GM23248 (cell line): ENCODE measurements at places on chromosomes 16 and 17. TPM values are rescaled to one million over a fixed set of nuclear protein-coding genes. Genes with fewer than 3 reads are reported as not detected.

The CCL4 gene
- total RNA-seq: not detected in 2 replicates

The PSMB3 gene
- total RNA-seq: 149 and 227 TPM in 2 replicates

The MYH8 gene
- total RNA-seq: not detected in 2 replicates

The KRT32 gene
- total RNA-seq: not detected in 2 replicates

The CLDN7 gene
- 4.5 and 5.4 TPM in 2 replicates for total RNA-seq

The TBC1D3B gene
- not detected in 2 replicates for total RNA-seq

The DCAF7 gene
- total RNA-seq: 21.2 and 21.6 TPM in 2 replicates

The LITAFD gene
- total RNA-seq: not detected in 2 replicates

The DNASE1L2 gene
- total RNA-seq: 0.13 TPM in 1 of 2 replicates, not detected in the other

The MT1H gene
- total RNA-seq: not detected in 2 replicates

The PRSS8 gene
- total RNA-seq: not detected in 2 replicates

The GLP2R gene
- 0.38 TPM in 1 of 2 replicates, not detected in the other for total RNA-seq

The TEX14 gene
- total RNA-seq: not detected in 2 replicates

The OTOP3 gene
- not detected in 2 replicates for total RNA-seq

The IRX5 gene
- 13.9 and 20.6 TPM in 2 replicates for total RNA-seq

The PROCA1 gene
- 0.65 TPM in 1 of 2 replicates, not detected in the other for total RNA-seq

The GNGT2 gene
- not detected in 2 replicates for total RNA-seq

The KRTAP4-3 gene
- not detected in 2 replicates for total RNA-seq

The NPIPB2 gene
- total RNA-seq: 0.65 TPM in 1 of 2 replicates, not detected in the other

The B9D1 gene
- 14.9 and 15.5 TPM in 2 replicates for total RNA-seq

The CEMP1 gene
- total RNA-seq: not detected in 2 replicates

The MTHFSD gene
- total RNA-seq: 12.9 and 14.0 TPM in 2 replicates

The GNG13 gene
- total RNA-seq: not detected in 2 replicates

The SLC35G3 gene
- not detected in 2 replicates for total RNA-seq

The EMP2 gene
- total RNA-seq: 23.0 and 26.0 TPM in 2 replicates

The CA4 gene
- total RNA-seq: not detected in 2 replicates

The CYLD gene
- 32.6 and 46.5 TPM in 2 replicates for total RNA-seq

The RAC3 gene
- total RNA-seq: 5.4 and 7.9 TPM in 2 replicates

The CDRT15L2 gene
- not detected in 2 replicates for total RNA-seq

The GRAPL gene
- not detected in 2 replicates for total RNA-seq

The MYH4 gene
- total RNA-seq: not detected in 2 replicates

The KCNH6 gene
- not detected in 2 replicates for total RNA-seq

The SOCS7 gene
- total RNA-seq: 6.8 and 9.9 TPM in 2 replicates

The FAM171A2 gene
- total RNA-seq: 4.6 and 4.8 TPM in 2 replicates

The SLFN14 gene
- not detected in 2 replicates for total RNA-seq

The VAT1L gene
- 6.2 and 7.1 TPM in 2 replicates for total RNA-seq

The CTRB1 gene
- not detected in 2 replicates for total RNA-seq

The DNAH3 gene
- total RNA-seq: not detected in 2 replicates

The PIK3R6 gene
- under 0.01 and 0.43 TPM in 2 replicates for total RNA-seq

The IRF8 gene
- not detected in 2 replicates for total RNA-seq

The AOC3 gene
- 0.13 TPM in 1 of 2 replicates, not detected in the other for total RNA-seq

The SBK1 gene
- not detected in 2 replicates for total RNA-seq

The CCL2 gene
- total RNA-seq: 28.3 and 33.1 TPM in 2 replicates

The MT4 gene
- not detected in 2 replicates for total RNA-seq

The PRSS22 gene
- total RNA-seq: not detected in 2 replicates

The VPS35 gene
- 182 and 213 TPM in 2 replicates for total RNA-seq

The ITGB3 gene
- 6.7 and 7.2 TPM in 2 replicates for total RNA-seq

The MPO gene
- total RNA-seq: 0.38 TPM in 1 of 2 replicates, not detected in the other

The FBXL16 gene
- total RNA-seq: 0.54 TPM in 1 of 2 replicates, not detected in the other

The PPY gene
- not detected in 2 replicates for total RNA-seq

The RCVRN gene
- total RNA-seq: not detected in 2 replicates
